ENCODE measurements at places on chromosomes 7 and 10. TPM values are rescaled to one million over a fixed set of nuclear protein-coding genes. Genes with fewer than 3 reads are reported as not detected.
A peak's percentile ranks its signal among the peaks of the same experiment; 100 is the strongest.

GRCh38 chr7:1713502-1714484 lies 43.7 kb downstream of the ELFN1 start:
- H3K36me3 ChIP-seq: no peaks in the 10 kb centered on the region
- H3K27me3 ChIP-seq: no peaks in the 10 kb centered on the region
- no peak overlapping the region for H3K4me3 ChIP-seq
- DNase-seq: peak; percentile 79

GRCh38 chr7:105759670-105760550 lies 116.5 kb downstream of the ATXN7L1 start:
- no peak overlapping the region for H3K4me3 ChIP-seq
- peak; percentile 73 for DNase-seq
- H3K27me3 ChIP-seq: no peaks in the 10 kb centered on the region
- H3K36me3 ChIP-seq: no peaks in the 10 kb centered on the region
- H3K27ac ChIP-seq: no peak overlapping the region
- H3K4me1 ChIP-seq: peaks cover 9% of the 10 kb centered on the region

DNA sequence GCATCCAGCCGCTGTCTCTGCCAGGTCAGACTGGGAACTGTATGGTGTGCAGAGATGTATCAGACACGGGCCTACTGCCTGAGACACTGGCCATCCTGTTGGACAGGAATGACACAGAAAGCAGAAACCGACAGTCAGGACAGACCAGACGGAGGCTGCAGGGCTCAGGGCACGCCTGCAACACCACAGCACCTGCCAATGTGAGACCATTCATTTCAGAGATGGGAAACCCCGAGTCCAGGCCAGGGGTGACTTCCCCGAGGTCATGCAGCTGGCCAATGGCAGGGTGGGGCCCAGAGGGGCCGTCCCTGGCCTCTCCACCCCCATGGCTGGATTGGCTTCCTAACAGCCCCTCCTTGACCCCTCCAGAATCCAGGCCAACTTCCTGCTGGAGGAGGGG lies 34.7 kb downstream of the GRID1 start:
- no peak overlapping the region for H3K27ac ChIP-seq
- no peak for DNase-seq
- no peaks in the 10 kb centered on the region for H3K27me3 ChIP-seq
- H3K4me1 ChIP-seq: no peaks in the 10 kb centered on the region
- no peak overlapping the region for H3K4me3 ChIP-seq

GRCh38 chr7:100573691-100574361 lies at the start of gene SAP25:
Gene SAP25 (minus strand): TSS chr7:100573900. CDS start chr7:100573742, 158 bp downstream.
- H3K4me1 ChIP-seq: peaks cover 26% of the 10 kb centered on the region
- peaks cover 45% of the 10 kb centered on the region for H3K36me3 ChIP-seq
- no peak for DNase-seq
- H3K4me3 ChIP-seq: no peak within 1 kb of the TSS
- H3K27ac ChIP-seq: no peak within 1 kb of the TSS

GRCh38 chr10:101538446-101538845 lies 49.6 kb downstream of the POLL start:
- H3K27me3 ChIP-seq: no peaks in the 10 kb centered on the region
- H3K4me3 ChIP-seq: no peak overlapping the region
- H3K27ac ChIP-seq: no peak overlapping the region

- H3K36me3 ChIP-seq: no peaks in the 10 kb centered on the region
- H3K27me3 ChIP-seq: no peaks in the 10 kb centered on the region
- H3K4me3 ChIP-seq: no peak overlapping the region
- peaks cover 26% of the 10 kb centered on the region for H3K4me1 ChIP-seq
- DNase-seq: no peak
- H3K27ac ChIP-seq: no peak overlapping the region
These were observed 13.7 kb upstream of the MAP3K8 start for GRCh38 chr10:30420266-30420665.

DNA sequence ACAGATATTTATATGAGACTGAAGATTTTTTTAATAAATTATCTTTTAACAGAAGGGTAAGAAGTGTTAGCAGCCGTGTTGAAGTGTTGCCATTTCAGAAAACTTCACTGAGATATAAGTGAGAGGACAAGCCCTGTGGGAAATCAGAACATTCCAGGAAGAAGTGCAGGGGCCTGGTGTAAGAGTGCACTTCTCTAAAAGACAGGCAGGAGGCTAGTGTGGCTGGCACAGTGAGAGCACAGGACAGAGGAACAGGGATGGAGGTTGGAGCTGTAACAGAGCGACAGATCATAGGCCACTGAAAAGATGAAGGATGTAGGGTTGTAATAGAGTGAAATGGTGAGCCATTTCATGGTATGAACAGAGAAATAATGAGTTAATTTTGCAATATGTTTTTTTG lies 608.9 kb downstream of the SORCS1 start:
- no peak overlapping the region for H3K4me3 ChIP-seq
- no peak for DNase-seq
- no peaks in the 10 kb centered on the region for H3K27me3 ChIP-seq
- H3K4me1 ChIP-seq: no peaks in the 10 kb centered on the region
- no peaks in the 10 kb centered on the region for H3K36me3 ChIP-seq

DNA sequence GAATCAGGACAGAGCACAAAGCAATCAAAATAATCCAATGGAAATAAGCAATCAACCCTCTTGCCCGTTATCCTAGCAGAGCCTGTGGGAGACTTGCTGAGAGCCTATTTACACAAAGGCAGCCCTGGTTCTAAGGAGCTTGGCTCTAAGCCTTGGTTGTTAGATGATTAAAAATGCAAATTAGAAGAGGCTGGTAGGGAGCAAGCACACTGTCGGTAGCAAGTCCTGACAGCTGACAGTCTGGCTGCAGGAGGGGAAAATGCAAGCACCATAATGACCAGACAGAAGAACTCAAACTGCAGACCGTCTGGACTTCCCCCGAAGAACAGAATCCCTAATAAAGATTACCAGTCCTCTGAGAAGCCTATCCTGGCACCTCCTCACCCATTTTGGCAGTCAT lies 131.8 kb upstream of the CTTNBP2 start:
- no peak overlapping the region for H3K4me3 ChIP-seq
- DNase-seq: no peak
- no peaks in the 10 kb centered on the region for H3K27me3 ChIP-seq
- no peak overlapping the region for H3K27ac ChIP-seq
- H3K36me3 ChIP-seq: no peaks in the 10 kb centered on the region

DNA sequence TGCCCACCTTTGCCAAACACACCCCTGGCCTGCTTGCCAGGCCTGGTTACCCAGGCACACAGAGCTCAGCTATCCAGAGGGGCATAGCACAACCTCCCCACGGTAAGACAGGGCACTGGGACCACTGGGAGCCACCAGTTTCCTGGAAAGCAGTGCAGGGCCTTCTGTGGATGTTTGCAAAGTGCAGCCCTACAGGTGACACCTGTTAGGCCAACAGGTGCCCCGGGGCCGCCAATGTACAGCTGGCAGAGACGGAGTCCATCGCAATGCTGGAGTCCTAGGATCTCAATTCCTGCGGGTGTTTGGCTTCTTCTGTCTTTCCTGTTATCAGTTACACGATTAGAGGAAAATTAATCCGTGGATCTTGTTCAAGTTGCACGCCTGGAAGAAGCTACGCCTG lies 94.9 kb downstream of the NPTX2 start:
- no peak overlapping the region for H3K4me3 ChIP-seq
- H3K27me3 ChIP-seq: no peaks in the 10 kb centered on the region
- no peak overlapping the region for H3K27ac ChIP-seq
- no peak for DNase-seq

DNA sequence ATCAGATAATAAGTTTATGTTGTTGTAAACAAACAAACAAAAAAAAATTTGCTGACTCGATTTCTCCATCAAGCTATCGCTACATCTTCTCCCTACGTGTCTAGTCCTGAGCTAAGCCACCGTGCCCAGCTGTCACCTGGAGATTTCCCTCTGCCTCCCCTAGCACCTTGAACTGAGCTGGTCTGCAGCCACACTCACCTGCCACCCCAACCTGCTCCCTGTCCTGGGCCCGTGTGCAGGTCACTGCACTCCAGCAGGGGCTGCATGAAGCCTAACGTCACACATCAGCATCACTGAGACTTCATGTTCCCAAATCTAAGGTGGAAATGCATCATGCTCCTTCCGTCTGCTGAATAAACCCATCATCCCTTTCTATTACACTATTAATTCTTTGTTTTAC lies 44.4 kb downstream of the TEX36 start:
- no peaks in the 10 kb centered on the region for H3K36me3 ChIP-seq
- no peak overlapping the region for H3K4me3 ChIP-seq
- no peak overlapping the region for H3K27ac ChIP-seq
- H3K4me1 ChIP-seq: no peaks in the 10 kb centered on the region
- peaks cover 4% of the 10 kb centered on the region for H3K27me3 ChIP-seq

GRCh38 chr10:22436526-22436892 lies 91.2 kb downstream of the SPAG6 start:
- peak overlapping the region; percentile 93 for H3K27ac ChIP-seq
- peaks cover 14% of the 10 kb centered on the region for H3K4me1 ChIP-seq
- H3K4me3 ChIP-seq: peak overlapping the region; percentile 57
- DNase-seq: no peak
- no peaks in the 10 kb centered on the region for H3K36me3 ChIP-seq

- peak; percentile 50 for DNase-seq
- peak overlapping the region; percentile 61 for H3K27ac ChIP-seq
- no peaks in the 10 kb centered on the region for H3K4me1 ChIP-seq
- H3K36me3 ChIP-seq: no peaks in the 10 kb centered on the region
- no peaks in the 10 kb centered on the region for H3K27me3 ChIP-seq
- no peak overlapping the region for H3K4me3 ChIP-seq
These were observed 41.8 kb downstream of the NCAPG2 start for GRCh38 chr7:158662610-158663427.

DNA sequence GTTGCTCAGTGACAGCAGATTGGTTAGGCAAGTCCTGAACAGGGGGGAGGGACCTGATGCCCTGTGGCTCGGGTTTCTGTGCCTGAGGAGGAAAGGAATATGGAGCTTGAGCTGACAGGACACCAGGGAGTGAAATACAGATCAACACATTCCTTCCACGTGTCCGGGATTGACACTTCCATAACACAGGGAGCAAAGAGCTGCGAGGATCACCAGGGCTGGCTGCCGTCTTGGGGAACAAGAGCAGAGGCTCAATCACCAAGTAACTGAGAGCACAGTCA lies 36.7 kb upstream of the EFCAB10 start:
- H3K4me3 ChIP-seq: no peak overlapping the region
- H3K4me1 ChIP-seq: no peaks in the 10 kb centered on the region
- no peak overlapping the region for H3K27ac ChIP-seq
- no peak for DNase-seq
- peaks cover 79% of the 10 kb centered on the region for H3K36me3 ChIP-seq
- no peaks in the 10 kb centered on the region for H3K27me3 ChIP-seq

DNA sequence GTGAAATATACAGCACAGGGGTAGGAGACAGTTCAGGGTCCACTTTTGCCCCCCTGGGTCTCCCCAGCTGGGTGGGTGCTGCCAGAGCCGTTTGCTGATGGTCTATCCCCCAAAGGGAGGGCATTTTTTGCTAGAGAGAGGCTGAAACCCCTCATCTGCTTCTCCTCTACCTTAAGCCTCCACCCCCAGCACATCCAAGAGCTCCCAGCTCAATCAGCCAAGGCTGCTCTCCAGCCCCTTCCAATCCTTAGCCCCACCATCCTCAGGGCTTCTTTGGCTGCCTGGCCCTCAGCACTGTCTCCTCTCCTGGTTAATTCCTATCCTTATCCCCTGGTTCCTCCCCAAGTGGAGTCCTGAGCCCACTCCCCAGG lies 153.1 kb downstream of the AOAH start:
- no peak overlapping the region for H3K4me3 ChIP-seq
- H3K27ac ChIP-seq: no peak overlapping the region
- DNase-seq: no peak
- H3K4me1 ChIP-seq: peaks cover 6% of the 10 kb centered on the region

GRCh38 chr10:82889728-82890127 lies 1014.7 kb downstream of the NRG3 start:
- H3K27me3 ChIP-seq: no peaks in the 10 kb centered on the region
- H3K4me1 ChIP-seq: no peaks in the 10 kb centered on the region
- no peaks in the 10 kb centered on the region for H3K36me3 ChIP-seq
- H3K27ac ChIP-seq: no peak overlapping the region

DNA sequence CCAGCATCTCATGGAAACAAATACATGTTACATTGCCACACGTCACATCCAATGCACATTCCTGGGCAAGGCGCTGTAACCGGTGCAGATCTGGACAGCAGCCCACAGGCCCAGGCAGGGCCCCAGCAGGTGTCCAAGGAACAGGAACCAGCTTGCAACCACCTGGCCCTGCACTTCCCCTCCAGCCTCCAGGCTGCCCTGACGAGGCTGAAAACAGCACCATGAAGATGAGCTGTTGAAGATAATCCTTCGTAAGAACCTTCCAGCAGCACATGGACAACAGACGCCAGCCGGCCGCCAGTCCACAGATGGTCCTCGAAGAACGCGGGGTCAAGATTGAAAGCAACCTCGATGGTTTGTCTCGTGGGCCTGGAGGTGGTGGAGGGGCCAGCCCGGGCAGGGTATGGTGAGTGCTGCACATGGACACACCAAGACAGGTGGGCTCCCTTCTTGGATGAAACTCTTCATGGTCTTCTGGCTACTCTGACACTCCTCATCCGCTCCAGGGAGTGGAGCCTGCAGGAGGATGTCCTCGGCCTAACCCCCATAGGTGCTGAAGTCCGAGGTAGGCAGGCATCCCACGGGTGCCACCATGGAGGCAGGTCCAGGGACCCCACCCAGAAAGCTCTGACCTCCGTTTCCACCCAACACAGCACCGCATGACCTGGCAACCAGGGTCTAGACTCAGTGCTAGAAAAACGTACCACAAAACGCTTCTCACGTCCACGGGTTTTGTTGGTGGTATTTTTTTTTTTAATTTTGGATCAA lies 22.9 kb downstream of the PDGFA start:
- peaks cover 11% of the 10 kb centered on the region for H3K4me1 ChIP-seq
- H3K36me3 ChIP-seq: peaks cover 23% of the 10 kb centered on the region
- no peak overlapping the region for H3K27ac ChIP-seq
- H3K4me3 ChIP-seq: no peak overlapping the region
- no peaks in the 10 kb centered on the region for H3K27me3 ChIP-seq
- DNase-seq: peak; percentile 54

GRCh38 chr7:80240265-80241025 lies 105.8 kb downstream of the GNAI1 start:
- H3K4me1 ChIP-seq: no peaks in the 10 kb centered on the region
- no peak overlapping the region for H3K4me3 ChIP-seq
- no peaks in the 10 kb centered on the region for H3K27me3 ChIP-seq
- DNase-seq: no peak
- no peak overlapping the region for H3K27ac ChIP-seq

GRCh38 chr10:132363921-132364593 lies 32.1 kb downstream of the LRRC27 start:
- H3K27ac ChIP-seq: no peak overlapping the region
- H3K36me3 ChIP-seq: no peaks in the 10 kb centered on the region
- H3K4me1 ChIP-seq: no peaks in the 10 kb centered on the region
- H3K4me3 ChIP-seq: no peak overlapping the region
- no peak for DNase-seq
- no peaks in the 10 kb centered on the region for H3K27me3 ChIP-seq

- no peaks in the 10 kb centered on the region for H3K27me3 ChIP-seq
- DNase-seq: no peak
- no peak overlapping the region for H3K27ac ChIP-seq
- no peaks in the 10 kb centered on the region for H3K36me3 ChIP-seq
These were observed 1138.6 kb upstream of the SORCS1 start for GRCh38 chr10:108303149-108303548.

GRCh38 chr7:12067156-12067831 lies 143.8 kb upstream of the TMEM106B start:
- H3K4me1 ChIP-seq: no peaks in the 10 kb centered on the region
- no peaks in the 10 kb centered on the region for H3K36me3 ChIP-seq
- H3K27me3 ChIP-seq: no peaks in the 10 kb centered on the region
- no peak overlapping the region for H3K27ac ChIP-seq
- H3K4me3 ChIP-seq: no peak overlapping the region

The VGF gene
- total RNA-seq: not detected

The DRGX gene
- total RNA-seq: not detected

The CCT6A gene
- total RNA-seq: 200 TPM

The ELN gene
- 274 TPM for total RNA-seq

The FAM221A gene
- 15.4 TPM for total RNA-seq

The LIPN gene
- total RNA-seq: not detected

Measured in stomach (tissue), 19 donors.